ENCODE measurements at places on chromosomes 3 and 15. TPM values are rescaled to one million over a fixed set of nuclear protein-coding genes. Genes with fewer than 3 reads are reported as not detected.

The RTP3 gene
- polyA plus RNA-seq, result not detected

The MCTP2 gene
- polyA plus RNA-seq, result 2.0 TPM

The TTC21A gene
- polyA plus RNA-seq, result 23.9 TPM

The FANCD2OS gene
- not detected for polyA plus RNA-seq

The GOLGA8Q gene
- polyA plus RNA-seq, result 3.7 TPM

The C2CD4A gene
- 0.86 TPM for polyA plus RNA-seq

The ANAPC13 gene
- 111 TPM for polyA plus RNA-seq

The C15orf61 gene
- 13.3 TPM for polyA plus RNA-seq

The RASGRP1 gene
- 4.5 TPM for polyA plus RNA-seq

The NANOGP8 gene
- polyA plus RNA-seq, result 1.0 TPM

The SIDT1 gene
- 34.6 TPM for polyA plus RNA-seq

The ADGRG7 gene
- polyA plus RNA-seq, result not detected

The TRIM42 gene
- polyA plus RNA-seq, result not detected

The GATM gene
- 152 TPM for polyA plus RNA-seq

The CLDN16 gene
- 0.41 TPM for polyA plus RNA-seq

The CDHR4 gene
- 0.59 TPM for polyA plus RNA-seq

The DUOXA2 gene
- 0.11 TPM for polyA plus RNA-seq

All from spinal cord (tissue), 10 donors.